ENCODE measurements at places on chromosomes 11 and 22.

- DNase-seq = no peak
Measured at GRCh38 chr11:57777969-57778317, 16.3 kb downstream of the CTNND1 start.

GRCh38 chr11:72662036-72662435, 12.2 kb downstream of the PDE2A start:
- no peak for DNase-seq

DNA sequence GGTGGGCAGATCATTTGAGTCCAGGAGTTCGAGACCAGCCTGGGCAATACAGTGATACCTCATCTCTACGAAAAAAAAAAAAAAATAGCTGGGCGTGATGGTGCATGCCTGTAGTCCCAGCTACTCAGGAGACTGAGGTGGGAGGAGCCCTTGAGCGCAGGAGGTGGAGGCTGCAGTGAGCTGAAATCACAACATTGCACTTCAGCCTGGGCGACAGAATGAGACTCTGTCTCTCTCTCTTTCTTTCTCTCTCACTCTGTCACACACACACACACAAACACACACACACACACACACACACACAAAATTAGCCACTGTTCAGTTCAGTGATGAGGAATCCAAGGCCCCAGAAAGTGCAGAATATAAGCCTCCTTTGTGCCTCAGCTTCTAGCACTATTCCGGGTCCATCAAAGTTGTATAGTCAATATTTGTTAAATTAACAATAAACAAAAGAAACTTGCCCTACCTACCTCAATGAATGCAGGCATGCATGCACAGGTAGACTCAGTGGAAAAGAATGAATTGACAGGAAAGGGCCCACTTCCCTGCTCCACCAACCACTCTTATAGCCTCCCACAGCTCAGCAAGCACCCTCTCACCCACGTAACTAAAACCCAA, 3.9 kb upstream of the SMIM35 start:
- no peak for DNase-seq

GRCh38 chr11:74030723-74031676, 22.1 kb upstream of the UCP3 start:
- DNase-seq = no peak

- no peak for DNase-seq
Measured at GRCh38 chr11:66299186-66299585, 7.5 kb downstream of the TMEM151A start.

GRCh38 chr11:19394525-19395016, 153.8 kb upstream of the E2F8 start:
- DNase-seq = no peak

DNA sequence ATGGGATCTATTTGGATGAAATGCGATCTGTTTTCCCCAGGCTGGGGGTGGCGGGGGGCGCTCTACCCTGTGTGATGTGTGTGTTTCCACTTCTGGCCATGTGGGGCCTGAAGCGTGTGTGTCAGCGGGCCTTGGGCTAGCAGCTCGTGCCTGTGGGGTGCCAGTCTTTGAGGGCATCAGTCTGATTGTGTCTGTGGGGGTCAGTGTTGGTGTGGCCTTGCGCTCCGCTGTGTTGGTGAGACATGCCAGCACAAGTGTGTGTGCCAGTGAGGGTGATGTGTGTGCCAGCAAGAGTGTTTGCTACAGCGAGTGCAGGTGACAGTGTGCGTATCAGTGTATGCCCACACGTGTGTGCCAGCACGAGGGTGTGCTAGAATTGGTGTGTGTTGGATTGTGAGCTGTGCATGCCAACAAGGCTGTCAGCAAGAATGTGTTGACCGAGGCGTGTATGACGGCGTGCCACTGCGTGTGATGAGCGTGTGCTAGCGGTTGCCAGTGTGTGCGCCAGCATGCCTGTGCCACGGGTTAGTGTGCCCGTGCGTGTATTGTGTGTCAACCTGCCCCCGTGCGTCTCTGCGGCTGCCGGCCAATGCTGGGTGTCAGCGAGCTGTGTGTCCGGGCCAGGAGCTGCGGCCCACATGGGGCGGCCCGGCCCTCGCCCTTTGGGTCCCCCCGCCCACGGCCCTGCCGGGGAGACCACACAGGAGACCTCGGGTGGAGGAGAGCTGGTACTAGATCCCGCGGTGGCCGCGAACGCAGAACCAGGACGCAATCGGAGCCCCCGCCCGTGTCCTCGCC, 519 bp downstream of the ARRB1 start:
- DNase-seq = peak; percentile 29
